ENCODE measurements at places on chromosomes 12 and 14. TPM values are rescaled to one million over a fixed set of nuclear protein-coding genes. Genes with fewer than 3 reads are reported as not detected.

TRPV4 gene
- 3.5 TPM for total RNA-seq

GLT8D2 gene
- total RNA-seq, result 6.3 TPM

LMNTD1 gene
- total RNA-seq, result not detected

SMIM41 gene
- total RNA-seq, result 0.45 TPM

GPRC5D gene
- total RNA-seq, result not detected

RFX4 gene
- total RNA-seq, result 0.13 TPM

CISTR gene
- total RNA-seq, result not detected

CLEC1A gene
- 7.7 TPM for total RNA-seq

FOXM1 gene
- total RNA-seq, result 0.51 TPM

PTGES3 gene
- 130 TPM for total RNA-seq

PGAM5 gene
- 33.4 TPM for total RNA-seq

NEUROD4 gene
- total RNA-seq, result not detected

CEBPE gene
- total RNA-seq, result not detected

OLR1 gene
- 6.2 TPM for total RNA-seq

KRT6C gene
- total RNA-seq, result not detected

KRT77 gene
- not detected for total RNA-seq

TAC3 gene
- not detected for total RNA-seq

RPS6KA5 gene
- 3.2 TPM for total RNA-seq

TBX3 gene
- total RNA-seq, result 16.5 TPM
